ENCODE measurements at places on chromosomes 6 and 20.

DNA sequence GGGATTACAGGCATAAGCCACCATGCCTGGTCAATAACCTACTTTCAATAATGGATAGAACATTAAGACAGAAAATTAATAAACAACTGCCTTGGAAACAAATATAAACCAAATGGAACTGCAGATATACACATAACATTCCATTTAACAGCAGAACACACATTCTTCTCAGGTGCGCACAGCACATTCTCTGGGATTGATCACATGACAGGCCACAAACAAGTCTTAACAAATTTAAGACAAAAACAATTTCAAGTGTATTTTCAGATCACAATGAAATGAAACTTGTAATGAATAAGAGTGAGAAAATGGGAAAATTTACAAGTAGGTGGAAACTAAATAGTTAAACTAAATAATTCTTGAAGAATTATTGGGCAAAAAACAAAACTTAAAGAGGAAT is 167.9 kb downstream of the TBX18 start:
- DNase-seq = no peak

DNA sequence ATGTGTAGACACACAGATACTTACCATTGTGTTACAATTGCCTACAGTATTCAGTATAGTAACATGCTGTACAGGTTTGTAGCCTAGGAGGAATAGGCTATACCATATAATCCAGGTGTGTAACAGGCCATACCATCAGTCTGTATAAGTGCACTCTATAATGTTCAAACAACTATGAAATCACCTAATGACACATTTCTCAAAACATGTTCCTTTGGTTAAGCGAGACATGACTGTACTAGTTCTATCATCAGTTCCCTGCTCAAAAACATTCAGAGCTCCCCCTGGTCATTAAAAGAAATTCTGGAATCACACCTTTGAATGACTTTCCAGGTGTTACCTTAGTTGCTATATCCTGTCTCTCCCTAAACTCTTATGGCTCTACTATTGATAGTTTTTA is 70.4 kb upstream of the SLC2A12 start:
- DNase-seq = no peak

DNA sequence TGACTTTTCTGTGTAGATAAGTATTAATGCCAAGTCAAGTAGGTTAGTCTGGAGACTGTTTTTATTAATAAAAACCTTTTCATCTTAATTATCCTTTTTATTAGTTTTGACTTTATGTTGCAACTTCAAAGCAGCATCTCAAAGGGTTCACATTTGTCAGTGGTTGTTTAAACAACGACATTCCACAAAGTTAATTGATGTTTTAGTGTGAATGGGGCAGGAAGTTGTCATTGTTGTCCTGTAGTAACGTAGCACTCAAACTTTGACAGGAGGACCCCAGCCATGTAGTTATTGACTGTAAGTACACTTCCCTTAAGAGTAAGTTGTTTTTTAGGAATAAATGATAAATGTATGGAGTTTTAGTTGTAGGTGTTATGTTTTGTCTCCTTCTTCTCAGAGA is 11.3 kb downstream of the SLC16A10 start:
- no peak for DNase-seq

- DNase-seq = no peak
Observed at GRCh38 chr20:48373555-48373934, 454.3 kb downstream of the PREX1 start.

- no peak for DNase-seq
Observed at GRCh38 chr20:37566590-37567330, 39.1 kb upstream of the BLCAP start.

DNA sequence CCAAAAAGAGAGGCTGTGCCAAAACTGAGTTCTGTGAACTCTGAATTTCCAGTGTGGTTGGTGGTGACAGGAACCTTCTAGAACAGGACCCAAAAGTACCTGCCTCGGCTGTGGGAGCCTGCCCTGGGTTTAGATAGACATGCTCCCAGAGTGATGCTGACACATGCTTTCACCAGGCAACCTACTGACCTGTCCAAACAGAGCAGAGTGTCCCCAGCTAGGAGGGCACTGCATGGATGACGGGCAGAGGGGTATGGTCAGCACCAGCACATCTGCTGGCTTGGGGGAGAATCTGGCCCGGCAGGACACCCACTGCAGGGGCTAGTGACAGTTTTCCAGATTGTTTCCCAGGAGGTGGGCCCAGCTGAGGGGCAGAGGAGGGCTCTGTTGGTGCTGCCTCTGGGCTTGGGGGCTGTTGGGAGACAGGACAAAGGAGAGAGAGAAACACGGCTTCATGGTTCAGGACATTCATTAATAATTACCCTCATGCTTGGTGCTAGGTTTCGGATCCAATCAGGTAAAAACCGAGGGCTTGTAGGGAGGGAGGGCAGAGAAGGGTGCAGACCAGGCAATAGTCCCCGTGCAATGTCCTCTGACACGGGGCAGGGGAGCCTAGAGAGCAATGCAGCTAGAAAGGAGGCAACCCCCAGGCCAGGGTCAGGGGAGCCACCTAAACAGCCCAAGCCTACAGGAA is 15.0 kb downstream of the KCNK5 start:
- DNase-seq = no peak

GRCh38 chr6:14913931-14914330 is 331.9 kb upstream of the JARID2 start:
- DNase-seq = no peak

DNA sequence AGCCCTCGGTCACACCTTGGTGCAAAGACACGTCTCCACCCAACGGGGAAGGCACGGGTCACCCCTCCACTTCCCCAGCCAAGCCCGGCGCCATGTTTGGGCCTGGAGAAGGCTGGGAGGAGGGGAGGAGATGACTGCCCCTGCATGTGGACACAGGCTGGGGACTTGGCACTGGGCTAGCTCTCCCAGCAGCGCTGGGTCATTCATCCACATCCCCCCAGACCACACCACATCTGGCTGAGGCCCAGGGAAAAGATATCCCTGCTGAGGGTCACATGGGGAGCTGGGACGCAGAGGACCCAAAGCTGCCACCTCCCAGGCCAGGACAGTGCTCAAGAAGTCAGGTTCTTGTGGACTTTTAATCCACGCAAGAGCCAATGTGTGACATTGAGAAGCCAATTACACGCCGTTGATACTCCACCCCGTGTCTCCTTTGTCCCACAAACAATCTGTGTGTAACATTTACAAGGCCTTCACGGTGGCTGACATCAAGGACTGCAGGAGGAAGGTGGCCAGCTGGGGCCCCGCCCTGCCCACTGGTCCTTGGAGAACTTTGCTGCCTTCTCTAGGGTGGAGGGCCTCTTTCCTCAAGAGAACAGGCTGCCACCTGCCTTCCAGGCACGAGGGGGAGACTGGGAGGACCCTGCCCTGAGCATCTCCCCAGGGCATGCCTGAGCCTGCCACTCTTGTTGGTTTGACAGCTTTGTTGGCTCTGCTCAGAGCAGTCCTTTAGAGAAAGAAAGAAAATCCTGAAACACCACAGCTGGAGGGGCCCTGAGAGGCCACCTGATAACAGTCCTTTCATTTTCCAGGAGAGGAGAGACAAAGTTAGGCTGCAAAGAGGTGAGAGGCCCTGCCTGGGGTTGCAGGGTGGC is 5.3 kb upstream of the IP6K3 start:
- DNase-seq = no peak

- no peak for DNase-seq
Observed at GRCh38 chr6:40437631-40438030, 149.5 kb downstream of the LRFN2 start.

GRCh38 chr20:61135968-61136367 is 116.1 kb upstream of the CDH4 start:
- no peak for DNase-seq

DNA sequence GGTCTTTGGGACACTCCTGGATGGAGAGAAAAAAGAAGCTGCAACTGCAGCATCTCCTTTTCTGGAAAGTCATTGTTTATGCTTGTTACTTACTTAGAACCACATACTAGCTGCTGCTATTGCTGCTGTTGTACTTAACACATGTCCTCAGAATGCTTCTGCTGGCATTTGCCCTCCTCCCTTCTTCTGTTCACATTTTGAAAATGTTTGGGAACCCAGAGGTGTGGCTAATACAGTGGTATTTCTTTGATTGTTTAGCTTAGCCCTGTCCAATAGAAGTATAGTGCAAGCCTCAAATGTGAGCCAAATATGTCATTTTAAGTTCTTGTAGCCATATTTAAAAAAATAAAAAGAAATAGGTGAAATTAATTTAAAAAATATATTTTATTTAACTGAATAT is 8.4 kb downstream of the DTD1 start:
- no peak for DNase-seq

GRCh38 chr20:44728801-44729443 is 13.8 kb downstream of the CCN5 start:
- no peak for DNase-seq

DNA sequence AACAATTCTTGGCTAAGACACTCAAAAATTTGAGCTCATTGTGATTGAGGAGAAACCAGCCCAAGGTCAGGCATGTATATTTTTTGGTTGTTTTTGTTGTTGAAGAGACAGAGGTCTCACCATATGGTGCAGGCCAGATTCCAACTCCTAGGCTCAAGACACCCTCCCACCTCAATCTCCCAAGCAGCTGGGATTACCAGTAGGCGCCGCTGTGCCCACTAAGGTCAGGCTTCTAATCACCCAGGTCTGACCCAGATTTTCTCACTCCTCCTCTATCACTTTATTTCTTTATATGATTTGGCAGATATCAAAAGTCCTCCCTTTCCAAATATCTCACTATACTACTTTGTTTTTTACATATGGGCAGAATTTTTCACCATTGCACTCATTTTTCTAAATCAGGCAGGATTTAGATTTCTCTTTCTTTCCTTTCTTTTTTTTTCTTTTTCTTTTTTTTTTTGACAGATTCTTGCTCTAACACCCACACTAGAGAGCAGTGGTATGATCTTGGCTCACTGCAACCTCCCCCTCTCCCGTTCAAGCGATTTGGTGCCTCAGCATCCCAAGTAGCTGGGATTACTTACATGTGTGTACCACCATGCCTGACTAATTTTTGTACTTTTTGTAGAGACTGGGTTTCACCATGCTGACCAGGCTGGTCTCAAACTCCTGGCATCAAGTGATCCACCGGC is 1.7 kb upstream of the C6orf141 start:
- DNase-seq = no peak

DNA sequence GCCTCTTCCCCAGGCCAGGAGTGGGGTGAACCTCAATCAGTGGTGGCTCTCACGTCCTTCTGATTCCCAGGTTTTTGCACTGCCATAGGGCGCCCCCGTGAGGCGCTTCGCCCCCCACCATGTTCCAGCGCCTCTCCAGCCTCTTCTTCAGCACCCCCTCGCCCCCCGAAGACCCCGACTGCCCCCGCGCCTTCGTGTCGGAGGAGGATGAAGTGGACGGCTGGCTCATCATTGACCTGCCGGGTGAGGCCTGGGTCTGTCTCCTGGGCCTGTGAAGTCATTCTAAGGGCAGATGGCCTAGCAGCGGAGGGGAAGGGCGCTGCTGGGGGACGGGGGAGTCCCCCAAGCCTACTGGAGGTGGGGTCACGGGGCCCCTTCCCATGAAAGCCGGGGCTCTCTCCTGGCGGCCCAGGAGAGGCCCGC is 4.5 kb downstream of the TP53INP2 start:
- no peak for DNase-seq

DNA sequence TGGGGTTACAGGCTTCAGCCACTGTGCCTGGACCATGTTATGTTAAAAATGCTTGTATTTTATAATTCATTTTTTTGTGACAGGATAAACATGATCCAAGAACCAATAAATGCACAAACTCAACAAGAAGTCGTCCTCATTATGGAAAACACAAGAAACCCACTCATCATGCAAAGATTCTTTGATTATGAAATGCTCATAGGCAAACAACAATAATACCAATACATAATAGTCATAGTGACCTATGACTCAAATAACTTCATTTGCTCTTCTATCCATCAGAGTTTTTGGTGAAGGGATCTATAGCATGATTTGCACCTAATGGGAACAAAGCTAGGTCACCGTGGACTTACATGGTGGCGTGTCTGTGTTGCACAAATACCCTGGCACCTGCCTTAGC is 217.1 kb upstream of the THEMIS start:
- DNase-seq = no peak

- no peak for DNase-seq
Observed at GRCh38 chr6:70538376-70538775, 28.4 kb upstream of the SDHAF4 start.

DNA sequence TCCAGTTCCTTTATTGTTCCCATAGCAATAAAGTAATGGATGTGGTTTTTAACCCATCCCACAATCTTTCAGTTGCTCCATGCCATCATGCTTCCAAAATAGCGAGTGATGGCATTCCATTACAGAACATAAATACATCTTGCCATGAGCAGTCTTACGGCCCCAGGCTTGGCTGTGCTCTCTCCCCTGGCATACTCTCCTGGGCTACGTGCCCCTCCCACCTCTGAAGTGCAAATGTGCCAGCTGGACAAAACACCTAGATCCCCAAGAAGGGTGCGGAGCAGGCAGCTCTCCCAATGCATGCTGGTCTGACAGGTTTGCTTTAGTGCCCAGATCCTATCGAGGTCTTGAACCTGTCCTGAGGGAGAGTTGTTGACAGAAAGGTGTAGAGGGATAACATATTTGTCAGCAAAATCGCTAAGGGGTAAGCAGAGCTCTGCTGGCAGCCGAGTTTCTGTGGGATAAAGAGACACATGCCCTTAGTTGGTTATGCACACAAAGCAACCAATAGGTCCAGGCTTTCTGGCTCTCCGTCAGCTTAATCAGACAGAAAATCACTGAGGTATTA is 43.9 kb upstream of the PAX1 start:
- no peak for DNase-seq

DNA sequence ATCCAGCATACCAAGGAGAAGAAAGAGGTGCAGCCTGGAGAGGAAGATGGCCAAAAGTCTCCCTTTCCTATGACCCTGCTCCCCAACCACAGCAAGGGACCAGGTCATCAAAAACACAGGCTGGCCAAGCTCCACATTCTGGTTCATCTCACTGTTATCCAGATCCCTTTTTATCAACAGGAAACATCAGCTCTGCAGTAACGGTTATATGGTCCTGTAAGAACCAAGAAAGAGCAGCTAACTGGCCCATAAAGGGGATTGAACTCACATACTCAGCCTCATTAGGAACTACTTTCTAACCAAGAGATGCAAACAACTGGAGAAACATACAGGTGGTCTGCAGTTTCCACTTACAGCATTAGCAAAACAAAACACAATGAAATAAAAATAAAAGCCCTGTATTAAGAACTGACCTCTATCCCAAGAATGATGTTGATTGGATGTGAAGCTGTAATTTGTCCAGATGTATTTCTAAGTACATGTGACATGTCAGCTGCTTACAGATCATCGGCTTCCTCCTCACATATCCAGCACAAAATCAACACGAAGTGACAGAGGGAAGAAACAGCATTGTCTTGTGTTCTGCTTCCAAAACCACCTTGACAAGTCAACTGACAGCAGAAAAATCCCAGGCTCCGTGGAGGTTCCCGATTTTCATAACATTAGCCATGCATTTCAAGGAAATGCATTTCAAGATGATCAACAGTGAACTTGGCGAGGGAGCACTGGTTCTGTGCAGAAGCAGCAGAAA is 557.2 kb upstream of the AGPAT4 start:
- no peak for DNase-seq

Data from esophagus squamous epithelium (tissue), 5 donors.